Nephron progenitor cell (in vitro differentiated cells): ENCODE measurements at places on chromosomes 11 and 22.

GRCh38 chr11:64987998-64988854 lies 8.5 kb downstream of the BATF2 start:
- no peak for DNase-seq

DNA sequence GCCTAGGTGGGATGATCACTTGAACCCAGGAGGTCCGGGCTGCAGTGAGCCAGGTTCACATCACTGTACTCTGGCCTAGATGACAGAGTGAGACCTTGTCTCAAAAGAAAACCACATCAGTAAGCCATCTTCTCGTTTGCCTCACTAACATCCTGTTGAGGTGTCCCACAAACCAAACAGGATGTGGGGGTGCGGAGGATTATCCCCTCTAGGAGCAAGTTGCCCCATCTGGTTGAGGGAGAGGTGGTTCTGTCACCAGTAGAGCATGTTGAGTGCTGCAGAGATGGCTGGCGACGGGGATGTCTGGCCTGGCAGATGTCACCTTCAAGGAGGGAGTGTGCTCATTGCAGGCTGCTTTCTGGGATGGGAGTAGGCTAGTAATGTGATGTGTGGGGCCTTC lies 72.4 kb downstream of the ZNRF3 start:
- DNase-seq = no peak

DNA sequence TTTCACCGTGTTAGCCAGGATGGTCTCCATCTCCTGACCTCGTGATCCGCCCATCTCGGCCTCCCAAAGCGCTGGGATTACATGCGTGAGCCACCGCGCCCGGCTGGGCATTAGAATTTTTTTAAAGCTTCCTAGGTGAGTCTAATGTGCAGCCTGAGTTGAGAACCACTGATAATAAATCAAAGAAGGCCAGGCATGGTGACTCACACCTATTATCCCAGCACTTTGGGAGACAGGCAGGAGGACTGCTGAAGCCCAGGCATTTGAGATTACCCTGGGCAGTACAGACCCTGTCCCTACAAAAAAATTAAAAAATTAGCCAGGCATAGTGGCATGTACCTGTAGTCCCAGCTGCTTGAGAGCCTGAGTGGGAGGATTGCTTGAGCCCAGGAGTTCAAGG lies 13.7 kb downstream of the MEI1 start:
- no peak for DNase-seq

- DNase-seq = peak; percentile 9
Measured at GRCh38 chr11:35420371-35420770, 1.0 kb upstream of the SLC1A2 start.

GRCh38 chr22:34879001-34879400 lies 187.0 kb upstream of the ISX start:
- no peak for DNase-seq

DNA sequence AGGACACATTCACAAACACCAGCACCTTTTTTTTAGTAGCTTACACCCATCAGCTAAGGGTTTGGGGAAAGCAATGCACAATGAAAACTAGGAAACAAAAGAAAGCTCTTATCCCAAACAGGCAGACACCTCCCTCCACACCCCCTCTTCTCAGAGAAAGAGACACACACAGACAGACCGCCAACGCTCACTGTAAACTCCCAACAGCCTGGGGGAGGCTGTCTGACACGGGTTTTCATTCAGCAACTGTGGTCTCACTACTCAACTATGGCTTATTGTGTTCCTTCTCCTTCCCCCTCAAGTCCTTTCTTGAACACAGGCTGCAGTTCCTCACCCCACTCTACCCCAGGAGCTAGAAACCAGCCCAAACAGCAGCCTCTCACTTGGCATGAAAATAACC lies 123.4 kb downstream of the C11orf58 start:
- no peak for DNase-seq

- DNase-seq = no peak
Measured at GRCh38 chr11:269146-269890, 8.9 kb upstream of the NLRP6 start.

DNA sequence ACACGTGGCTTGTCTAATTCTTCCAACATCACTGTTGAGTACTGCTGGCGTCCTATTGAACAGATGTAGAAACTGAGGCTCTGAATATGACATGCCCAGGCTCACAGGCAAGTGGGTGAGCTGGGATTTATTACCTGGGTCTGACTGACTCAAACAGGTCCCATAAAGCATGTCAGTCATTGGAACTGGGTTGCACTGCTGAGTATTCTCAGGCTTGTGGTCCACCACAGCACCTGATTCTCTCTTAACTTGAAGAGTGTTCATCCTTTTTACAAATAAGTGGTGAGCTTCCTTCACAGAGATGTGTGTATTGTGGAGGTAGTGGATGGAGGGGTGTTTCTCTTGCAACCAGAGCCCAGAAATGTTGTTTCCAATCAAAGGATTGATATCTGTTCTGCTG lies 44.5 kb downstream of the SC5D start:
- no peak for DNase-seq

GRCh38 chr11:46944356-46945075 lies 8.0 kb downstream of the CSTPP1 start:
- no peak for DNase-seq

DNA sequence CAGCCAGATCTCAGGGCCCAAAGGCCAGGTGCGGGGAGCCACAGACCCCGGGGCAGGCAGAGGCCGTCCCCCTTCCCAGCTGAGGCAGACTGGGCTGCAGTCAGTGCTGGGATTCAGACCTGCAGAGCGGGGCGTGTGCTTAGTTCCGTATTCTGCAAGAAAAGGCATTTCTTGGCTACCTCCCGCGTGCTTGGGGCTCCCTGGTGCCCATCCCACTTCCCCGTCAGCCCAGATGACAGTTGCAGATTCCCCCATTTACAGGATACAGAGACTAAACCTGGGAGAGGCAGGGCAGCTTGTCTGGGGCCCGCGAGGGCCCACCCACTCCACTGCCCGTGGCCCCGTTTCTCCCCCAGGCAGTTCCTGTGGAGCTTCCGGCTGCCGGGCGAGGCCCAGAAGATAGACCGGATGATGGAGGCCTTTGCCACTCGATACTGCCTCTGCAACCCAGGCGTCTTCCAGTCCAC lies 18.3 kb downstream of the CYTH4 start:
- no peak for DNase-seq

DNA sequence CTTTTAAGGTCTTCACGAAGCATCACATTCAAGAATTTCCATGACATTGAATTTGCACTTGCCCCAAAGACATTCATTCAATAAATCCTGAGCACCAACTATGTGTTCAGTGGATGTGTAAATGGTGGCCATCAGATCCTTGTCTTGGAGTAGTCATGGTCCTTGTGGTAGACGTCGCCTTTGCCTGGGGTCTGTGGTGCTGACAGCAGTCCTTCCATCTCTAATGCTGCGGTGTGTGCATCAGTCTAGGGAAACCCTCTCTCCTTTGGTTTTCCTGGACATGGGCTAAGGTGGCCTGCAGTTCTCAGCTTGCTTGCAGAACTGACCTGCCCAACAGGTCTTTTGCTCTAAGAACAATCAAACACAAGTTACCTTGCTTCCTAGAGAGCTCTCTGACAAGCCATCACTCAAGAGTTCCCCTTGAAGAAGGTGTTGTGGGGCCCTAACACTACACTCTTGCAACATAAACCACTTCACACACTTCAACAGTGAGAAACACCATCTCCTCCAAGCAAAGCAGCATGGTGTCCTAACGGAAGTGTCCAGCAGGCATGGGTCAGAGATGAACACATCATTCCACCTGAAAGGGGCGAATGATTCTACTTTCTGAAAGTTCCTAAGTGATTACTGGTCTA lies 72.1 kb downstream of the BUD13 start:
- no peak for DNase-seq

- peak; percentile 67 for DNase-seq
Measured at GRCh38 chr11:11265994-11266606, 87.0 kb downstream of the CSNK2A3 start.

- no peak for DNase-seq
Measured at GRCh38 chr11:55942785-55943392, 6.7 kb upstream of the OR5I1 start.

DNA sequence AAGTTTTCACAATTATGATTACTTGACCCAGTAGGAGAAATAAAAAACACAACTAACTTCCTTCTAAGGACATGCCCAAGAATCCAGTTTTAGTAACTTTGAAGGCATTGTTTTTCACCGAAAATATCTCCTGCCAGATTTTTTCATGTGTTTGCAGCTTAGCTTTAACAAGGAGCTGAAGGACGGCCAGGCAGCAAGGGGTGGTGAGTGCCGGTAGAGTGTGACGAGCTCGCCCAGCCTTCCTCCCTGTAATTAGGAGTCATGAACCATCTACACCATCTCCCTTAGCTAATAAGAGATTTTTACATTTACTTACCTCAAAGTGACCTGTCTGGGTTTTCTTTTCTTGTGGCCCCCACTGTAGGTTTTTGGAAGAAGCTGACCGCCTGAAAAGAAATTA lies 72.0 kb downstream of the BMAL1 start:
- DNase-seq = no peak

GRCh38 chr11:110878513-110878912 lies 166.3 kb upstream of the ARHGAP20 start:
- no peak for DNase-seq

GRCh38 chr11:11163236-11163635 lies 189.8 kb downstream of the CSNK2A3 start:
- DNase-seq = no peak

- DNase-seq = no peak
Measured at GRCh38 chr11:10651656-10652361, 41.7 kb downstream of the IRAG1 start.

DNA sequence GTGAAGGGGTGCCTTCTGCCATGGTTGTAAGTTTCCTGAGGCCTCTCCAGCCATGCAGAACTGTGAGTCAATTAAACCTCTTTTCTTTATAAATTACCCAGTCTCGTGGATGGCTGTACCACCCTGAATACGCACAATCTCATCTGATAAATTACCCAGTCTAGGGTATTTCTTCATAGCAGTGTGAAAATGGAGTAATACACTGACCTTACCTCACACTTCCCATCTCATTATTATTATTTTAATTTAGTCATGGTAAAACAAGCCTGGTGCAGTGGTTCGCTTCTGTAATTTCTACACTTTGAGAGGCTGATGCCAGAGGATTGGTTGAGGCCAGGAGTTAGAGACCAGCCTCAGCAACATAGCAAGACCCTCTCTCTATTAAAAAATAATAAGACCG lies 30.5 kb upstream of the CYB5R3 start:
- no peak for DNase-seq

DNA sequence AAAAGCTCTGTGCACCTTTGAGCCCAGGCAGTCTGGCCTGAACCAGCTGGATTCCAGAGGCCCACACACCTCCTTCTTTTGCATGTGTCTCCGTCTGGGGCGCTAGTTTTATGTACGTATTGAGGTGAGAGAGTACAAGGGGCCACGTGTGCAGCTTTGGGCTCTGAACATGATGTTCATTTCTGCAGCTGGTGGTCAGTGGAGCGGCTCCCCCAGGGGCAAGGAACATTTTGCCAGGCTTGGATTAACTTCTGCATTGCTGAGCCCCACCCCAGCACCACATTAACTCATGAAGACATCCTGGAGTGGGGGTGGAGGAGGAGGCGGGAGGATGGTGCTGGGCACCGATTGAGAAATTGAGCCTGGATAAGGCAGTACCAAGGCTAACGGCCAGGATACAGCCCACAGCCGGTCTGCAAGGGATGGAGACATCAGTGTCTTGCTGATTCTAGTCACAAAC lies 13.8 kb downstream of the USP2 start:
- DNase-seq = no peak
